SHP77 (cell line): ENCODE measurements at places on chromosomes 6 and 20.

DNA sequence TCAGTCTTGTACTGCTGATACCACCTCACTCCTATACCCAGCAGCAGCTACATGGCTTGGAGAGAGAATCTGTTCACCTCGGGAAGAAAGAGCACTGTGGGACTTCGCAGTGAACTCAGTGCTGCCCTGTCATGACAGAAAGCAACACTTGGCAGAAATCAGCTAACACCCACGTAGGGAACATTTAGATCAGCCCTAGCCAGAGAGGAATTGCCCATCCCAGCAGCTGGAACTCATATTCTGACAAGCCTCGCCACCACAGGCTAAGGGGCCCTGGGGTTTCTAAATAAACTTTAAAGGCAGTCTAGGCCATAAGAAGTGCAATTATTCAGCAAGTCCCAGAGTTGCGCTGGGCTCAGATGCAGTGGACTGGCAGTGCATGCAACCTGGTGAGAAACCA, 1266.8 kb downstream of the GRIK2 start:
- DNase-seq, result no peak

- DNase-seq, result no peak
Observed at GRCh38 chr6:44681761-44682160, 294.3 kb downstream of the CDC5L start.

DNA sequence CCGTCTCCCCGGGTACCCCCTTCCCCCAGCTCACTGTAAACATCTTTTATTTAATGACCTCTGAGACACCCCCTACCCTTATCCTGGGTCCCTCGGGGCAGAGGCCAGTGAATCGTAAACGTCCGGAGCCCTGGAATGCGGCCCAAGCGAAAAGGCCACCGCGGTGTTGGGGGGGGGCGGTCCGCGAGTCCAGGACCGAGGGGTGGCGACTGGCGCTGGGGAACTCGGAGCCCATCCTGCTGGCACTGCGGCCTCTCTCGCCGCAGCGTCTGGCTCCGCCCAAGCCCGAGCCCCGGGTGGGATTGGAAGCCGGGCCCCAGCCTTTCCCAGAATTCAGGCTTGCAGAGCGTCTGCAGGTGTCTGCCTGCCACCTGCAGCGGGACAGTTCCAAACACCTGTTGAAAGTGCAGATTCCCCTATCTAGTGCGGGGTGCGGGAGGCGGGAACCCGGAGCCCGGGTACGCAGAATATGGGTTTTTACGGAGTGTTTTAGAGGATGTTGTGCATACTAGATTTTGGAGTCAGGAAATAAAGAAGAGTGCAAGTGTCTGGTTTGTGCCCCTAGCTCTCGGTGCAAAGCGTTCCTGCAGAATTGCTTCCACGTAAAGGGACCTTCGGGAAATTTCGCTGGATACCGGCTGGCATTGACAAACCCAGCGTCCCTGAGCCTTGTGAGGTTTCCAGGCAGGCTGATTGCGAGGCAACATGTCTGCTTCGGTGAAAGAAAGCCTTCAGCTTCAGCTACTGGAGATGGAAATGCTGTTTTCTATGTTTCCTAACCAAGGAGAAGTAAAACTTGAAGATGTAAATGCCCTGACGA, 800 bp downstream of the RWDD2A start:
- DNase-seq, result peak; percentile 28

- DNase-seq, result peak; percentile 31
Observed at GRCh38 chr20:45111799-45112471, 3.0 kb downstream of the WFDC5 start.

DNA sequence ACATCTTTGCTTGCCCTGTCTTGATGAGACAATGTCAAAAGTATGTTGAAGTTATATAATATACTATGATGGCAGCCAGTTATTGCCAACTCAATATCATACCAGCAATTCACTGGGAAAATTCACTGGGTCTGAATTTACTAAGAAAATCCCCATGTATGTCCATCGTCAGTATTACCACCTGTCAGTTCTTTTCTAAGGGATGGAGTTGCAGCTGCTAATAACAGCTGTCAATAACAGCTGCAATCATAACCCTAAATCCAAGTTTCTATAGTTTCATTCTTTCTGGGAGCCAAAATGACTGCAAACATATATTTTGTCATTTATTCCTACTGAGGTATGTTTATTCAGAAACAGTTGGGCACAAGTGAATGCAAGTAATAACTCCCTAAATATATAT, 132.6 kb upstream of the RIN2 start:
- no peak for DNase-seq

GRCh38 chr6:73455865-73456629, 4.0 kb upstream of the CGAS start:
- DNase-seq, result no peak

- DNase-seq, result no peak
Observed at GRCh38 chr6:135066806-135067205, 12.2 kb upstream of the HBS1L start.

GRCh38 chr6:135299256-135299655, 118.1 kb downstream of the MYB start:
- DNase-seq, result no peak

- no peak for DNase-seq
Observed at GRCh38 chr6:131954059-131954774, 3.0 kb upstream of the CCN2 start.

DNA sequence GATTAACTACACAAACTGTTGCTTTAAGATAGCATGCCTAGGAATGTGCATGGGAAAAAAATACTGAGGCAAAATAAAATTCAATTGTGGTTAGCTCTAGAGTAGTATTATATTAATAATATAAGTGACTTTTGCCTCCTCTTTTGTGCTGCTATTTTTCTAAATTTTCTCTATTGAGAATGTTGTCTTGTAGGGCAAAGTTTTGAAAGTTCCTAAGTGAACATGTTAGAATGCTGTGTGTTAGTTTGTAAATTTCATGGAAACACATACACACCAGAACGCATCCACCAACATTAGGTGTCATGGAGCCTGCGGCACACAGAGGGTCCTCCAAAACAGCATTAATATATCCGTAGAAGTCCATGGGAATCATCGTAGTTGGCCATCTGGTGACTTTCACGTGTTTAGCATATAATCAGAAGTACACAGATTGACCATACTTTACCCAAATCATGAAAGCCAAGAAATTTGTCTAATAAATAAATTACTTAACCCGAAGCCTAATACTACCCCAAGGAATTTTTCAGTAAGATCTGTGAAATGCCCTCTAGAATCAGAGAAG, 25.6 kb downstream of the ARHGAP18 start:
- no peak for DNase-seq

DNA sequence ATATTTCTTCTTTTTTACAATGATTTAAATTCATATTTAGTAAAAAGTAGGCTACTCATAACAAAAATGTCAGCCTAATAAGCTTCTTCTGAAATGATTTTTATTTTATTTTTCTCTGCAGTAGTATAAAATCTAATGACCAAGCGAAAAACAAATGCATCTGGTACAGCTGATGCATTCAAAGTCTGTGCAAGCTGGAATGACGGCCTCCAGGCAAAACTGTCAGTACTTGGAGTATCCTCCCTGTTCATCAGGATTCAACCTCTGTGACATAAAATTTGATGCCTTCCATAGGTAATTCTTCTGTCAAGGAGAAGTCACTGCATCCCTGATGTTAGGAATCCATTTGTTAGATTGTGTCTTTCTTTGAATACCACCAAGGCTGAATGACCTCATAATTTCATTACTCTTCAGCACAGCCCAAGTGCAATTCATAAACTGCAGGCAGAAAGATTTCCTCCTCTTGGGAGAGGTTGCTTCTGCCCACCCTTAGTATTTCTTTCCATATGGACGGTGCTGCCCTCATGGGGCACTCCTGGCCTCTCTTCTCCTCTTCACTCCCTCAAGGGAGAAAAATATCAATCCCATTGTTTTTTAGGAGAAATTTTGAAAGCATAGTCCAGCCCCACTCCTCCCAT, 146.4 kb upstream of the STXBP5 start:
- no peak for DNase-seq

DNA sequence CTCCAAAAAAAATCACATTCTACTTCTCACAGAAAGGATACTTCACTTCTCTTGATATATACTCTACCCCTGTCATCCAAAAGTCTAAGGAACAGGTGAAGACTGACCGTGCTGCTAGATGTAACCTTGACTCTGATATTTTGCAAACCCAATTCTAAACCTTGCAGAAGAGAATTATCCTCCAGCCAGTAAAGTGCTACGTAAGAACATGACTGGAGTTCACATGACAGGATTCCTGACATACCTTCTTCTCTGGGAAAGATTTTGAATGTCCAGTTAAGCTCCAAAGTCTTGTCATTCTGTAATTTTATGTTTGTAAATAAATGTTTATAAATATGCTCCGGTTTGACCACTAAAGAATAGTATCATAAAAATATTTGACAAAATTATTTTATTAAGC, 35.8 kb downstream of the BTBD9 start:
- DNase-seq, result no peak

- DNase-seq, result no peak
Observed at GRCh38 chr20:17816804-17817587, 117.2 kb downstream of the BANF2 start.

GRCh38 chr20:37243076-37243936, 18.3 kb downstream of the GHRH start:
- no peak for DNase-seq
